ENCODE measurements at places on chromosomes 1 and 21.

GRCh38 chr1:46137916-46138315 lies 5.5 kb upstream of the PIK3R3 start:
- no peak for DNase-seq

GRCh38 chr21:41926807-41927171 lies 27.0 kb downstream of the C2CD2 start:
- no peak for DNase-seq

GRCh38 chr1:88680911-88681622 lies 3.0 kb upstream of the PKN2 start:
- no peak for DNase-seq

DNA sequence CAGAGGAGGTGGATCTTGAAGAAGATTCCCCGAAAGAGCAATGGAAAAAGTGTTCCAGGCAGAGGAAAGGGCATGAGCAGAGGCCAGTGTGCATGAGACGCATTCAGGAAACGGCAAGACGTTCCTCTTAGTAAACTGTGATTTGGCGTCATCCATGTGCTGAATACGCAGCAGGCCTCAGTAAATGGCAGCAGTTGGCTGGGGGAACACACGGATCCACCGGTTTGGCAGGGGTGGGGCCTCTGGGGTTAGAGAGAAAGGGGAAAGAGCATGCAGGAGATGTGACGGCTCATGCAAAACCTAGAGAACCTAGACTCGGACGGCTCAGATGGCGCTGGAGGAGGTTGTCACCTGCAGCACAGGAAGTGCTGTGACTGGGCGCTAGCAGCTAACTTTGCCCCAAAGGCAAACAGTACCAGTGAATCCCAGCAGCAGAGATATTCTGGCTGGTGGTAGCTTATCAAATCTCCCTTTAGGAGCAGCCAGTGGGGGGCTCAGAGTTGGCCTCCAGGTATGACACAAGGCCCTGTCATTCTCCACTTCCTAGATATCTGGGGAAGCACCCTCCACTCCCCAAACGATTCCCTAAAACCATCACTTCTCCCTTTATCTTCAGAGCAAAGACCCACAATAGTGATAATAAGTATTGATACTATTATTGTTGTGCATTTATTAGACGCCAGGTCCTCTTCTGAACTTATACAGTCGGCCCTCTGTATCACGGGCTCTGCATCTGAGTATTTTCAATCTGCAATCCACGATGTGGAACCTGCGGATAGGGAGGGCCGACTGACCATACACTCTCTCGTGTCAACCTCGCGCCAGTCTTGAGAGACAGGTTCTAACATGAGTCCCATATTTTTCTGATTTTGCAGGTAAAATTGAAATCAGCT lies 7.6 kb downstream of the LAPTM5 start:
- no peak for DNase-seq

GRCh38 chr1:32773018-32773763 lies 44.0 kb downstream of the YARS1 start:
- peak; percentile 71 for DNase-seq

DNA sequence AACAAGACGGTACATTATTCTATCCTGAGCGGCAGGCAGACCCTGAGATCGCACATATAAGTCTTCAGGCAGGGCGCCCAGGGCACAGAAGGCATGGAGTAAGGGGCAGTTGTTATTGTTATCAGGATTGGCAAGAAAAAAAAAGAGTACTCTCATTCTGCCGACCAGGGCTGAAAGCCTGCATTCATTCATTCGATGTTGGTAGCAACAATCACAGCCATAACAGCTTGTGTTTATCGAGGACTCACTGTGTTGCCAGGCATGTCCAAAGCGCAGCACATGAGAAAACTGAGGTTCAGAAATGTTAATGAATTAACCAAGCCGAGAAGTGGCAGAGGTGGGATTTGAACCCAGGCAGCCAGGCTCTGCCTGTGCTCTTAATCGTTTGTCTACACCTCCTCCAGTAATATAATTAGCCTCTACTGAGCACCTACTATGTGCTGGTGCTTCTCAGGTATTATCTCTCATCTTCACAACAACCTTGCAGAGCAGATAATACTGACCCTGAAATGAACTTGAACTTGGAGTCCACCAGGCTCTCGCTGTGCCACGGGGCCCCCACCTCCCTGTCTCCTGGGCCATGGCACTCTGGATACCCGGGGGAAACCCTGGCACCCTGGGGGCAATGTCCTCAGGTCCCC lies 56.2 kb downstream of the TAS1R2 start:
- no peak for DNase-seq

- no peak for DNase-seq
Measured at GRCh38 chr1:39509360-39510009, 18.0 kb downstream of the BMP8A start.

DNA sequence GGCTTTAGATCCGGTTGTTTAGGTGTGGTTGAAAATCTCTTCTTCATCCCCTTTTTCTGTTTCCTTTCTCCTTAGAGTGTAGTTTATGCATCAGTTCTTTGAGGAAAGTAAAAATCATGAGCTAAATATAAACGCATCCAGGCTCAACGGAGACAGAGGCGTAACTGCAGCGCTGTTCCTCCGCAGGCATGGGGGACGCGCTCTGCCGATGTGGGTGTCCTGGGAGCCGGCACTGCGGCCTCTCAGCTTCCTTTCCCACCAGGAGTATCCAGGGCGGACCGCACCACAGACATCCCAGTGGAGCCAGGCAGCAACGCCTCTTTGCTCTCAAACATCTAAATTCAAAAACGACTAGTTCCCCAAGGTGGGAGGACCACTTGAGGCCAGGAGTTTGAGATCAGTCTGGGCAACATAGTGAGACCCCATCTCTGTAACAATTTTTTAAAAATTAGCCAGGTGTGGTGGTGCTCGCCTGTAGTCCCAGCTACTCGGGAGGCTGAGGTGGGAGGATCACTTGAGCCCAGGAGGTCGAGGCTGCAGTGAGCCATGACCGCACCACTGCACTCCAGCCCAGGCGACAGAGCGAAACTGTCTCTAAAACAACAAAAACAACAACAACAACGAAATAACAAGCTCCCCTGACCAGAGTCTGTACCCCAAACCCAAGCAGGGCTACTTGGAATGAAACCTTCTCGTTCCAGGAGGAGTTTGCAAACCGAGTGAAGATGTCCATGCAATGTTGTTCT lies 16.4 kb downstream of the SLC45A1 start:
- no peak for DNase-seq

DNA sequence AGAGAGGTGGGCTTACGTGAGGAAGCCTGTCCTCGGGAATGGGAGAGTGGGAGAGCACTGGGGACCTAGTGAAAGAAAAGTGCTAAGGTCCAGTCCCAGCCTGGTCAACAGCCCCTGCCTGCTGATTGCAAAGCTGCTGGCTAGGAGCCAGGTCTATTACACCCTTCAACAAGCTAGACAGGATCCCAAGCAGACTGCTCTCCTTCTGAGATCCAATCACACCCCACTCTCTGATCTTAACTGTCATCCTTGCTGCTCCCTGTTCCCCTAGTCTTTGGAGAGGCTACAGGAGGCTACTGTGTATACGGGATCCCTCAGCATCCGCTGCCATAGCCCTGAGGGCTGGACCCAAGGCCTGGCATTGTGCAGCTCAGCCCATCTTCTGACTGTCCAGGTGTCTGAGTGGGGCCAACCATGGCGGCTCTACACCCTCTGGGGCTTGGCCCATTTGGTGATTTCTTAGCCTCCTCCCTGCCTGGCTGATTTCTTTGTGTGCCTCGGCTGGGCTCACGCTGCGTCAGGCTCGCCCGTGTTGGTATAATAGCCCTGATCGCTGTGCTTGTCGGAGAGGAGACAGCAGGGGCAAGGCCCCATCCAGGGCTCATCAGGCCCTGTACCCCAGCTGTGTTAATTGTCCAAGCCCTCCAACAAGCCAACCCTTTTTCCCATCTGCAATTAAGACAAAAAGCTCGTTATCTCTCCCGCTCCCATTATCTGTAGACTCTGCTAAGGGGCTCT lies 43.9 kb downstream of the NAV1 start:
- peak; percentile 48 for DNase-seq

- no peak for DNase-seq
Measured at GRCh38 chr1:160726114-160726497, 12.9 kb upstream of the SLAMF7 start.

GRCh38 chr1:84780000-84780716 lies 89.9 kb upstream of the SSX2IP start:
- no peak for DNase-seq

- DNase-seq, result no peak
Measured at GRCh38 chr1:215877452-215877951, 310.4 kb downstream of the KCTD3 start.

DNA sequence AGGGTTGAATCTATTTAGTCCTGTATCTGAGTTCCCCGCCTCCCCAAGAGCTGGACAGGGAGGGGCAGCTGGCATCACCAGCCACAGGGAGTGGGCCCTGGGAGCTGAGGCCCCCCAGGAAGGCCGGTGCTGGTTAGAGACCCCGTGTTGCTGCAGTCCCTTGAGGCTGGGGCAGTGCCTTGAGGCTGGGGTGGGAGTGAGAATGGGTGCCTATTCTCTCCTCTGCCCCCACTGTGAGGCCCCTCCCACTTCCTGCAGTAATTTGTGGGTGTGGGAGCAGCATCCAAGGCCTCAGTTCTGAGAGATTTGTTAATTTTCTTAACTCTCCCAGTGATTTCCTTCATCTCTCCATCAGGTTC lies 2.5 kb upstream of the TRAPPC3 start:
- DNase-seq, result no peak

GRCh38 chr1:35580949-35581388 lies 7.9 kb downstream of the TFAP2E start:
- DNase-seq, result no peak
